ENCODE measurements at places on chromosomes 13 and 19.

DNA sequence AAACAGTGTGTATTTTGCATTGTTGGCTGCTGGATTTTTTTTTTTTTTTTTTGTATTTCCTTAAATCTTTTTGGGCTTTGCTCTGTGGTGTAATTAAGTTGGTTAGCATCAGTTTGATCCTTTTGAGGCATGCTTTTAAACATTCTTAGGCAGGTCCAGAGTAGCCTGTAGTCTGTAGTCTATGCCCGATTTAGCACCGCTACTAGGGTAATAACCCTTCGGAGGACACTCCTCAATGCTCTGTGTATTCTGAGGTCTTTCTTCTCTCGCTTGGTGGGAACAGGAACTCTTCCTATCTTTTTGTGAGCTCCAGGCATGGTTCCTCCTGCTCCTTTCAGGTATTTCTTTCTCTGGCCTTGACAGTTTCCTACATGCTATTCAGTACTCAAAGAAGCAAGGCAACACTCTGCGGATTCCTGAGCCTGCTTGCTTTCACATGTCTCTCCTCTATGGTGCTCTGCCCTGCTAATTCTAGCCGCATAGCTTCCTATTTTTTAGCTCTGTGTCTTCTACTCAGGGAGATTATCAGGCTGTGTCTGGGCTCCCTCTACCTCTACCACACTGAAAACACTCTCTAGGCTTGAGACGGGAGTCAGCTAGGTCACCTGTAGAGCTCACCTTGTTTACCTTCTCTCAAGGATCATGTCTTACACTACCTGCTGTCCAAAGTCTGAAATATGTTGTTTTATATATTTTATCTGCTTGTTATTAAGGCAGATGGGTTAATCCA is 195.1 kb downstream of the NDFIP2 start:
- DNase-seq, result no peak

- no peak for DNase-seq
These were observed 39.6 kb downstream of the INSR start for GRCh38 chr19:7254590-7254989.

DNA sequence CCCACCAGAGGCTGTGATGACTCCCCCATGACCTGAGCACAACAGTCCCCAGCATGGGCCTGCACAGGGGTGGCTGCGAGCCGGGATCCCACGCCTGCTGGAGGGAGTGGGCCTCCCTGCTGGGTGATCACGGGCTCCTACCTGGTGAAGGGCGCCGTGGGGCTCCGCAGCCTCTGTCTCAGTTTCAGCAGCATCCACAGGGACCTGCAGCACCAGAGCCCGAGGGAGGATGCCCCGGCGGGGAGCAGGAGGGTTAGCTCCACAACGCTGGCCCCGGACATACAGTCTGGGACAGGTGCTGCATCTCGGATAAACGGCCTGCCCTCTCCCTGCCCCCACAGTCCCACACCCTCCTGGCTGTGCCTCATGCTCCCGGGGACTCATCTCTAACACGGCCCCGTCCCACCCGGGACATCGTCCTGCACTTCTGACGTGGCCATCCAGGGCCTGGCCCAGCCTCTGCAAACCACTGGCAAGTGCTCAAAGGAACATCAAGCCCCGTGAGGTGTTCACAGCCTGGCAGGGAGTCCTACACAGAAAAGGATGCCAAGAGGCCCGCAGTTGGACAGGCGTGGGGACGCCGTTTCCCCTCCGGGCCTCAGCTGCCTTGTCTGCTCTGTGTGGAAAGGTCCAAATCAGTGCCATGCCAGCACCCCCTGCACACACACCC is 10.5 kb downstream of the PEX11G start:
- DNase-seq, result no peak

- no peak for DNase-seq
These were observed 1.1 kb downstream of the RYR1 start for GRCh38 chr19:38434549-38435051.

DNA sequence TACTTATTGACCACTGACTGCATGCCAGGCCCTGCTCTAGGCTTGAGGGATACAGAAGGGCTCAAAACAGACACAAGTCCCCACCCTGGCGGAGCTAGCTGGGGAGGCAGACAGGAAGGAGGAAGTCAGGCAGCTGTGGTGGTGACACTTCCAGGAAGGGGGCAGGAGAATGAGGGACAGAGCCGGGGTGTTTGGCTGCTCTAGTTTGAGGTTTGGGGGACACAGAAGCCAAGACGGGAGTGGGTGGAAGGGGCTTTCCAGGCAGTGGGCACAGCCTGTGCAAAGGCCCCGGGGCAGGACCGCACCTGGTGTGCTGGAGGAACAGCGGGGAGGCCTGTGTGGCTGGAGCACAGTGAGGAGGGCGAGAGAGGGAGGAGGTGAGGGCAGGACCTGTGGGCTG is 4.0 kb downstream of the MRPL54 start:
- DNase-seq, result no peak

GRCh38 chr13:32264407-32264806 is 50.8 kb downstream of the ZAR1L start:
- DNase-seq, result no peak

GRCh38 chr19:46689358-46689757 is 27.6 kb downstream of the PRKD2 start:
- no peak for DNase-seq
